Activated T-helper 1 cell treated with anti-CD3 and anti-CD28 coated beads, Interleukin-2, amount 50 U/mL, for 16 hours (primary cell): ENCODE measurements at places on chromosomes 13 and 19.

- no peak for DNase-seq
Measured at GRCh38 chr13:57569986-57570385, 61.6 kb upstream of the PCDH17 start.

- DNase-seq = no peak
Measured at GRCh38 chr19:3636506-3636905, 9.9 kb upstream of the CACTIN start.

GRCh38 chr13:80338781-80339562 is 2.0 kb downstream of the SPRY2 start:
- DNase-seq = no peak

GRCh38 chr13:33015791-33016323 is 366 bp upstream of the KL start:
- DNase-seq = no peak

DNA sequence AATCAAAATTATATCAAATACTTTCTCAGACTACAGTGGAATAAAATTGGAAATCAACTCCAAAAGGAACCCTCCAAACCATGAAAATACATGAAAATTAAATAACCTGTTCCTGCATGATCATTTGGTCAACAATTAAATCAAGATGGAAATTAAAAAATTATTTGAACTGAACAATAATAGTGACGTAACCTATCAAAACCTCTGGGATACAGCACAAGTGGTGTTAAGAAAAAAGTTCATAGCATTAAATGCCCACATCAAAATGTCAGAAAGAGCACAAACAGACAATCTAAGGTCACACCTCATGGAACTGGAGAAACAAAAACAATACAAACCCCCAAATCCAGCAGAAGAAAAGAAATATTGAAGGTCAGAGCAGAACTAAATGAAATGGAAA is 1460.7 kb downstream of the OLFM4 start:
- no peak for DNase-seq

- DNase-seq = no peak
Measured at GRCh38 chr19:36060430-36060829, 5.7 kb downstream of the WDR62 start.

GRCh38 chr13:94170145-94170571 is 309.3 kb downstream of the DCT start:
- DNase-seq = no peak
